ENCODE measurements at places on chromosomes 11 and 22.

DNA sequence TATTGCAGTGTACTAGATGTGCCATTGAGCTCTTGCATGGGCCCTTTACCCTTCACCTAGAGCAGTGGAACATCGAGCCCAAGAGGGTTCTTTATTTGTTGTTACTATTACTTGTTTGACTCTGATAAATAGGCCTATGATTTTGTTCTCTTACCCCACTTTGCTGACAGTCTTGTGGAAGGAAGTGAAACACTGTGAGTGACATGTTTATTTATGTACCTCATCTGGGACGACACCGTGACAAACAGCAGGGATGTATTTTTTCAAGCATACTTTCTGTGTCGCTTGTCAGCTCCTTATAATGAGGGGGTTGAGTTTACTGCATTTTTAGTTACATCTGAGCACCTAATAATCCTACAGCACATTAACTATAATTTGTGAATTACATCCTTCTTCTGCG, 1010.3 kb upstream of the TENM4 start:
- DNase-seq = no peak

DNA sequence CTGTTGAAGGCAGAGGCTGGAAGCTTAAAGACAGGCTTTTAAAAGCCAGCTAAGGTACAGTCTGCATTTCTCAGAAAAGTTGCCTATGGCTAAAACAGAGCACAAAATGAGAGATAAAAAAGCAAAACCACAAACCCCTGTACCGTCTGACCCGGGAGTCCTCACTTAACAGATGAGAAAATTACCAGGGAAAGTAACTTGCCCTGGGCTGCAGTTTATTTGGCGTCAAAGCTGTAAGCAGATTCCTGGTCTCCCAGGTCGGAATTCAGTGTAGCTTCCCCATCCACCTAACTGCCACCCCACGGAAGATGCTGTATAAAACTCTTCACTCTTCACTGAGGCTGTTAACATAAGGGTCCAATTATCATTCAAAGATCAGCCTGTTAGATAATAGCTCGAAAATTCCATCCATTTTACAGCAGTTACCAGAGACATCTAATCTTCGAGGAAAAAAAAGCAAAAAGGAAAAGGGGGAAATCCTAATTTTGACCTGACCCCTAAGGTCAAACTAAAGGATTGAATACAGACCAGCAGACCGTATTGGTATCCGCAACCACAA, 1.5 kb downstream of the TCF20 start:
- DNase-seq = no peak

- DNase-seq = no peak
These were observed 11.4 kb downstream of the PACS1 start for GRCh38 chr11:66081505-66081904.

GRCh38 chr22:17155941-17156340, 3.1 kb downstream of the HDHD5 start:
- DNase-seq = no peak

DNA sequence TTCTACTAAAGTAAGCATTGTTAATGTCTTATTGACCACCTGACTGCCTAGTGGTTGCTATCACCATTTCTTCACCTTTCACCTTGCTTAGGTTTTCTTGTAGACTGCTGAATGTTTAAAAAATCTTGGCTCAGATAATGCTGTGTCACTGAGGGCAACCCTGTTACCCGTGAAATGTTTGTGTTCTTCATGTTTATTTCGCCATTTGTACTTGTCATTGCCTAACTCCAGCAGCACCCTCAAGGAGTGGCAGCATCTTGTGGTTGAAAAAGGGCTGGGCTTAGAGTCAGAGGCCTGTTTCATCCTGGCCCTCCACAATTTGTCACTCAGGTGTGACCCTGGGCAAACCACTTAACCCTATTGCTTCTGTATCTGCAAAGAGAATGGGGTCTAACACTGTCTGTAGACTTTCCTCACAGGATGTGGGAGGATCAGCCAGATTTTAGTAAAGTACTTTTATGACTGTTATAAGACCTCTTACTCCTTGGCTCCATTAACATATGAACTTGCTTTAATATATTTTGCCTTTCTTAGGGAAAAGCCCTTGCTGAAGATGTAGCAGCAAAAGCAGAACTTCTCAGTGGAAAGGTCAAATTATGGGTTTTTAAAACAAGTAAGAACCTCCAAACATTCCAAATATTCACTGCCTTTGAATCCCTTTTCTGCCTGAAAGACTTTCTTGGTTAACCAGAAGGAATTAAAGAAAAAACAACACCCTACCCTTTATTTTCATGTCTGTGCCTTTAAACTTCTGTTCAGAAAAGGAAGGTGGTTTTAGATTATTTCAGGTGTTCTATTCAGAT, 154.5 kb upstream of the C11orf87 start:
- DNase-seq = no peak

GRCh38 chr11:134118006-134118405, 49.1 kb downstream of the JAM3 start:
- DNase-seq = no peak

DNA sequence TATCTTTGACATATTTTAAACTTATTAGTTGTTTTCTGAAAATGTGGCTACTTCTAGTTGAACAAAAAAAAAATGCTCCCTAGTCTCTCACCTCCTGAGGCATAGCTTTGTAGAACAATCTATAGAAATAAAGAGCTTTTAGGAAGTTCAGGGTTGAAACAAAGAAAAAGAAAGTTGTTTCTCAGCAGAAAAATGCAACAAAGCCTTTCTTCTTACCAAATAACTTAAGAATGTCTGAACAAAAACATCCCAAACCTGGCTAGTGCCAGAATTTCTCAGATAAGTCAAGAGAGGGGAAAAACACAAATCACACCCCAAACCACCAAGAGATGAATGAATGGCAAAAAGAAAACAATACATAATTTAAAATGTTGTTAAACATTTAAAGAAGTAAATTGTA, 114.1 kb downstream of the MAML2 start:
- DNase-seq = no peak

DNA sequence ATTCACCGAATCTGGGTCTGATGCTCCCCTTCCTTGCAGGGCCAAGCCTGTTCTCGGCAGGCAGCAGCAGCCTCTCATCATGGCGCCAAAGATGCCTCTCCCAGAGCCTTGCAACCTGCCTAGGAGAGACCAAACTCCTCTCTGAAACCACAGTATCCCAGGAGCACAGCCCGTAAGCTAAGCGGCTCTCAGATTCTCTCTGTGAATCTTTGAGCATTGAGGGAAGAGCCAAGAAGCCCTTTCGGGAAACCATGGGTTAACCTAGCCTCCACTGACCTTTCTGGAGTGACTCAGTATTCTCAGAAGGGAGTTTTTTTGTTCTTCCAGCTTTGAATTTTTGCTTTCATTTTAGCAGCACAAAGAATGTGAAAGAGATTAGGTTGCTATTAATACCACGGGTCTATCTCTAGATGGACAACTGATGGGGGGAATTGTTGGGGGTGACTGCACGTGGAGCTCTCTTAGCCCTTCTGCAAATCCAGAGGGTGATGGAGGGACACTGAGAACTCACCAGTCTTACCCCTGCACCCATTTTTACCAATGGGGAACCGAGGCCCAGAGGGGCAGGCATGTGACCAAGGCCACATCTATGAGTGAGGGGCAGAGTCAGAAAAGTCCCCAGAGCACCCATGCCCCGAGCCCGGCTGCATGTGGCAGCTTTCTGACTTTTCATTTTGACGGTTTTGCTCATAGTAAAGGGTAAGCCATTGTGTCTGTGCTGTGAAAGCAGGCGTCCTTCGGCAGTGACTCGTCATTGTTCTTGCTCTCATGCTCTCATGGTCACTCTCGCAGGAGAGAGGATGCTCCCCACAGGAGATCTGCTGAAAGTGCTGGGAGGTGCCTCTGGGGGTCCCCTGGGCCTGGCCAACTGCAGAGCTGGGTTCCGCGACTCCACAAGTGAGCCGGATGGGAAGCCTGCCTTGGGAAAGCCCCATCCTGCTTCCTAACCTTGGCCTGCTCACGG, 36.0 kb downstream of the IRAG1 start:
- DNase-seq = peak; percentile 53

GRCh38 chr11:133545199-133545803, 13.0 kb upstream of the OPCML start:
- no peak for DNase-seq

DNA sequence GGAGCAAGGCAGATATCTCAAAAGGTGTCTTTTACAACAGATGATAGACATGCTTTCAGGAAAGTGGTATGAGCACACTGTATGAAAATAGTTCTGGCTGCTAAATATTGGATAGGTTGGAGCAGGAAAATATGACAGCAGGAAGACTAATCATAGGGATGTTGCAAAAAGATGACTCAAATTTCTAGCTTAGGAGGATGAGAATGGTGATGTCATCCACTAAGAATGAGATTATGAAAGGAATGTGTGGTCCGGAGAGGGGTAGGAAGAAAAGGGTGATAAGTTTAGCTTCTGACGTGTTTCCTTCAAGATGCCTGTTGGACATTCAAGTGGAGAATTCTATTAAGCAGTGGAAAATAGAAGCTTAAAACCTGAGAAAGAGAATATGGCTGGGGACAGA, 46.4 kb downstream of the RCN1 start:
- DNase-seq = peak; percentile 94

DNA sequence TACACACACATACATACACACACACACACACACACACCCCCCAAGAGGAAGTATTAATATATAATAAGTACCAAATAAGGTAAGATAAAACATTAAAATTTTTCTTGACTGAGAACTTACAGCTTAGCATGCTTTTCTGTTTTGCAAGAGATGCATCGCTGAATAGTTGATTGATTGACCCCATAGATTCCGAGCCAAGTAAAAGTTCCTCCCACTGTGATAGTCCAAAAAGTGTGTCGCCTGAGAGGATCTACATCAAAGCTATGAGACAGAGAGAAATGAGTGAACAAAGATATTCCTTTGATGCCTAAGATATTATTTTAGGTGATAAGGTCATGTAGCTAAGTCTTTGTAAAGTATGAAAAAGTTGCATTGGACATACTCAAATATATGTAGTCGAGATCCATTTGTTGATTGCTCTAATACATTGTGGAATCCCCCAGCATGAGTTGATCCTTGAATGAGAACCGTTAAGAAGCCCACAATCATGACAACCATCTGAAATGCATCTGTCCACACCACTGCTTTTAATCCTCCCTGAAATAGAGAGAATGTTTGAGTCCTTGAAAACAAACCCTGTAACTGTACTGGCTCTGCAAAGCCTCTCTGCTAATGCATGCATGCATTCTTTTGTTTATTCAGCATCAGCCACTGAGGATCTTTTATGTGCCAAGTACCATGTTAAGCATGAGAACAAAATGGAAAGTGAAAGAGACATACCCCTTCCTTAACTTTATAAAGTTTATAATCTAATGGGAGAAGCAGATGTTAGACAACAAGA, 18.3 kb downstream of the SLC5A12 start:
- no peak for DNase-seq
